ENCODE measurements at places on chromosomes 7 and 10. TPM values are rescaled to one million over a fixed set of nuclear protein-coding genes. Genes with fewer than 3 reads are reported as not detected.

Gene CDK1
- total RNA-seq = 2.7 TPM

Gene SLC39A12
- 0.14 TPM for total RNA-seq

- DNase-seq = no peak
Observed at GRCh38 chr7:44883961-44884620, 1.2 kb downstream of the PURB start.

DNA sequence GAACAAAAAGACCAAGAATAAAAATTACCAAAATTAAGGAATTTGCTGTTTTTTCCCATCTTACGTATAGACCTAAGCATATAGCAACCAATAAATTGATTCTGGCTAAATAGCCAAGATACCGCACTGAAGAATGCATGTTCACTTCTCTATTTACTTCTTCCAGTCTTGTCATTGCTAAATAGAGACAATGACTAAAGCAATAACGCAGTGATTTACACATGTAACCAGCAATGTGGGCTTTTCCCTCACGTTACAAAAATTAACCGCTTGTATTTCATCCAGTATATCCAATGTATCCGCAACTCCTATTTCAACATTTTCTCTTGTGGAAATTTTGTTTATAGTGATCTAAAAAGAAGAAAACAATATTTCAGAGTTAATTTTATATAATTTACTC lies 5.6 kb downstream of the TMEM168 start:
- no peak for DNase-seq

GRCh38 chr10:5622186-5622960 lies 44.0 kb downstream of the ASB13 start:
- no peak for DNase-seq
